Testis (tissue), 5 donors: ENCODE measurements at places on chromosomes 12 and 14.

GRCh38 chr14:82778601-82779000 is 1244.9 kb upstream of the SEL1L start:
- no peak for DNase-seq

- no peak for DNase-seq
Measured at GRCh38 chr12:94304012-94304411, 155.6 kb downstream of the PLXNC1 start.

DNA sequence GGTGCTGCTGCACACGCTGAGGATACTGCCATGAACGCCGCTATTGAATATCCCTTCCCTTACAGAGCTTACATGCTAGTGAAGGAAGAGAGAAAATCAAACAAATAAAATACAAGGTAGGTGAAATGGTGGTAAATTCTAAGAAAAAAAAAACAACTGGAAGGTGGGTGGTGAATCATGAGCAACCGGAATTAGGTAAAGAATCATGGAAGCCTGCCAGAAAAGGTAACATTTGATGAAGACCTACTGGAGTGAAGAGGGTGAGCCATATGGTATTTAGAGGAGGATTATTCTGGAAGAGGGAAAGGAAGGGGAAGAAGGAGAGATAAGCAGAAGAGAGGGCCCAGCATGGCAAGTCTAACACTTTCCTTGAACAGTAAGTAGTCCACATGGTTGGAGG is 76.1 kb downstream of the LRIG3 start:
- no peak for DNase-seq

DNA sequence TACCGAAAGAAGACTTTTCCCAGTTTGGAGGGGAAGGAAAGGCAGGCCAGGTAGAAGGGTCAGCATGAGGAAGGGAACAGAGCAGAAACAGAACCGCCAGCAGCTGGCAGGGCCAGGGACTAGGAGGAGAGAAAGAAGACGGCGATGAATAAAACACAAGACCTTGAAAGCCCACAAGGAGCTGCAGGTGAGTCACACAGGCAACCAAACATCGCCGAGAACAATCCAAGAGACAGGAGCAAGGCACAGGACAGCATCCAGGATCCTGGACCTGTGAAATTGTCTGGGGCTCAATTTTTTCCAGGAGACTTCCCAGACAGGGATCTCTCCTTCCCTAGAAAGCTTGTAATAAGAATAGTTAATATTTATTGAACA is 47.3 kb downstream of the NUAK1 start:
- DNase-seq = no peak

- no peak for DNase-seq
Measured at GRCh38 chr14:37870632-37871346, 275.4 kb downstream of the TTC6 start.

- DNase-seq = no peak
Measured at GRCh38 chr14:103832046-103832445, 15.3 kb downstream of the PPP1R13B start.

DNA sequence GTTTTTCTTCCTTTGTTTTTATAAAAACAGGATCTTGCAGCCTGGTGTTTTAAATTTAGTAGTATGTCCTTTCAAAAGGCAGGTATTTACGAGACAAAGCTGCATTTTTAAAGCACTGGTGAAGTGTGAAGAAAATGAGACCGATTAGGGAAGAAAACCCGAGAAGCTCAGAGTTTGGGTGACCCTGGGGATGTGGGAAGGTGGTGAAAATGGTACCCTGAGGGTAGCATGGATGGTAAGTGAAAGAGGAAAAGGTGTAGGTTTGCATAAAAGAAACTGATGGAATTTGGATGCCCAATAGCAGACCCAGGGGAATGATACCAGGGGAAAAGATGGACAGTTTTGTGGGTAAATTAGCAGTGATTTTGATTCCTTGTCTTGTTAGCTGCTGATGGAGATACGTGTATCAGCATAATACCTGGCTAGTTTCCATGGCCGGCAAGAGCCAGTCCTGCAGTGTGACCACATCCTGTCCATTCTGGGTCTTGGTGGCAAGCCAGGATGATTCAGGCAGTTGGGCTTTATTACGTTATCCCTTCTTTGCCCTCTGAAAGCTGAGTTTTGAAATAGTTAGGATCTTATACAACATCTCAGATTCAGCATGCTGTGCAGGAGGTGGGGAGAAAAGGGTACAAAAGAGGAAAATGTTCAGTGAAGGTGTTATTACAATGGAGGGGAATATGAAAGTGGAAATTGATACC is 8.9 kb downstream of the BICD1 start:
- peak; percentile 57 for DNase-seq
